M059J (cell line): ENCODE measurements at places on chromosomes 3 and 15. TPM values are rescaled to one million over a fixed set of nuclear protein-coding genes. Genes with fewer than 3 reads are reported as not detected.

DNA sequence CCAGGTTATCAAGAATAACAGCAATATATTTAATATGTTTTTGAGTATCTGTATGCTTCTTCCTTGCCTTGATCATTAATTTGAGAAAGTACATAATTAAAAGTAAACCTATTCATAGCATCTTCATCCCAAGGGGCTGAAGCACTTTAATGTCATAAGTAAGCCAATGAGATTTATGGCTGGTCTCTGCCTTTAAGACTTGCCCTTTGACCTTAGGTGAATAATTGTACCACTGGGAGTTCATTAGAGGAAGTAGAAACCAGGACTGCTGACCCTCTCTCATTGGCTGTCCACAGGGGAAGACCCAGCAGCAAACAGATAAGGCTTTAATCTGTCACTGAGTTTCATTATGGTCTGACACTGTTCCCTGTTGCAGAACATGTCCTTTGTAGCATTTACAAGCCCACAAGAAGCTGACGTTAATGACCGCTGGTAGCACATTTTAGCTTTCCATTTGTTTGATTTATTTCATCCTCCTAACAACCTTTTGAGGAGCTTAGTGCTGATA is 16.3 kb upstream of the ERC2 start:
- DNase-seq: no peak

DNA sequence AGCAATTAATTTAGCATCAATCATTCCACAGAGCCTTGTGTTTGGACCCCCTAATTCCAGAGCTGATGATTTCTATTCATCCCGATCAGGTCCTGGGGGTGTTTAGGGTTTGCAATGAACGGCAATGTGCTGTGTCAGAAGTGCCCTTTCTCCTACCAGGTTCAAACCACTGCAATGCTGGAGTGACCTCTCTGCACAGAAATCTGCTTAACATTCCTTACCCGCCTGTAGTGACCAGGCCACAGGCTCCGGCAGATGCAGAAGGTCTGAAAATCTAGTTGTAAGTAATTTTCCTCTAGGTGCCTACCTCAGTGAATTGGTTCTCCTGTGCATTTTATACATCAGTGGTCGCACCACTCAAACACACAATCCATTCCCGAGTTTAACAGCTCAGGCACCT is 725.3 kb upstream of the CFAP20DC start:
- DNase-seq: peak; percentile 64

GRCh38 chr3:187139895-187140253 is 578 bp upstream of the RPL39L start:
- DNase-seq: no peak

DNA sequence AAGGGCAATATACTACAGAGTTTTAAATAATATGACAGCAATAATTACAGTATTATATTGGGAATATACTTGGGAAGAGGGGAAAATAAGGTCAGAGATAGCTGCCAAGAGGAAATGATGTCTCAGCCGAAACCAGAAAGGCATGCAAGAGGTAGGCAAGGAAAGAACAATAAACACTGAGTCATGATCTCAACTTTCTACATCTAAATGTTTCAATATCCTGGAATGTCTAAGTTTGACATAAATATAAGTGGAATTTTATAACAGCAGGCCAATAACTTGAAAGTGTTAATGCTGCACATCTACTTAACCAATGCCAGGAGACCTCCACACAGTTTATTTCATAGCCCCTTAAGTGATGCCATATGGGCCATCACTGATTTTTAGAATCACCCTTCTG is 99.8 kb upstream of the CPNE4 start:
- peak; percentile 87 for DNase-seq

GRCh38 chr3:45145223-45145622 is 955 bp downstream of the CDCP1 start:
- DNase-seq: no peak

DNA sequence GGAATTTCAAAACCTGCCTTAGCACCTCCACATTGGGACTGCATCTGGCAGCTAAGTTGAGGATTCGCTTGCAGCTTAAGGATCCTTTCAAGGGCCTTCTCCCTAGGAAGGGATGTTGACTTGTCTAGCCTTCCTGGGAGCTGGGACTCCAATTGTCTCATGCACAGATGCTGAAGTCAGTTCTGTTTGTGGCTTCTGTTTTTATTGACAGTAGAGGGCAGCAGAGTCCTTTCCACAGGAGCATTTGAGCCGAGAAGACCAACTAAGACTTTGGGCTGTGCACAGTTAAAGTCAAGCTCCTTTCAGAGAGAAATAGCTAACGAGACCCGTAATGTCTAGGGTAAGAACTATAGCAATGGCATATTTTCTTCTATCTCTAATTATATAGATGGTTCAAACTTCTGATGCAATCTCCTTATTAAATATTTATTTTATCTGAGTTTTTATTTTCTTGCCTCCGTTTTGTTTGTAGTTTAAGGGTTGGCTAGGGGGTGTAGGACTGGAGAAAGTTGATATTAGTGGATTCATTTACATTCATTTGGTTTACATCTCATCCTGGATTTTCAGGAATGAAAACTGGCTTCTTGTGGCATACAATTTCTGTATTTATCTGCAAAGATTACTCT is 59.7 kb upstream of the KBTBD8 start:
- peak; percentile 46 for DNase-seq

- no peak for DNase-seq
Observed at GRCh38 chr3:58459160-58459559, 25.5 kb upstream of the PDHB start.

Gene CYP11A1
- 0.07 and 0.10 TPM in 2 replicates for total RNA-seq

Gene CACNA2D2
- not detected in 2 replicates for total RNA-seq

Gene SEMA3F
- 3.7 and 6.6 TPM in 2 replicates for total RNA-seq
